Hepatocyte (in vitro differentiated cells): ENCODE measurements at places on chromosomes 11 and 22. TPM values are rescaled to one million over a fixed set of nuclear protein-coding genes. Genes with fewer than 3 reads are reported as not detected.

Gene RBMXL2
- 0.30 TPM in 1 of 2 replicates, not detected in the other for total RNA-seq

Gene GNG3
- 0.23 and 0.24 TPM in 2 replicates for total RNA-seq

Gene TRIM6
- 6.6 and 10.7 TPM in 2 replicates for total RNA-seq

- no peak overlapping the region for H3K4me3 ChIP-seq
- peaks cover 6% of the 10 kb centered on the region for H3K4me1 ChIP-seq
- no peaks in the 10 kb centered on the region for H3K27me3 ChIP-seq
- H3K27ac ChIP-seq, result no peak overlapping the region
- DNase-seq, result peak; percentile 47
Observed at GRCh38 chr11:108117746-108118371, 3.5 kb upstream of the ACAT1 start.

DNA sequence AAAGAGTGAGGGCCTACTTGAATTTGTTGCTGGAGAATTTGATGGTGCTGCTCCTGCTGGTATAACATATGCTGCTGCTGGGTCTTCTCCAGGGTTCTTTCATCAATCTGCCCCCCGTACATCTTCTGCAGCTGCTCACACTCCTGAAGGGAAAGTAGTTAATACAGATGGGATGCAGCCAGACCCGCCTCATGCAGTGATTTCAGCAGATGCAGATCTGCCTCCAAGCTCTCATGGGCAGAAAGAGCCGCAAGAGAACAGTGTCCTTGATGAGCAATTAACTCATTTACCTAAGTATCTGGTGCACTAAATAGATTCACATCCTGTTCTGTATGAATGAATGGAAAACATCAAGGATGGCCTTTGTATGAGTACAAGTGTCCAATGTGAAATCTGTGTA, 24.8 kb upstream of the APOA1 start:
- no peak overlapping the region for H3K27ac ChIP-seq
- no peak overlapping the region for H3K4me3 ChIP-seq
- DNase-seq, result no peak
- no peaks in the 10 kb centered on the region for H3K27me3 ChIP-seq
- no peaks in the 10 kb centered on the region for H3K4me1 ChIP-seq

- H3K27ac ChIP-seq, result no peak overlapping the region
- H3K4me3 ChIP-seq, result no peak overlapping the region
- no peaks in the 10 kb centered on the region for H3K4me1 ChIP-seq
- no peaks in the 10 kb centered on the region for H3K27me3 ChIP-seq
- H3K36me3 ChIP-seq, result no peaks in the 10 kb centered on the region
Observed at GRCh38 chr11:9493492-9493891, 32.7 kb downstream of the ZNF143 start.
